ENCODE measurements at places on chromosomes 3 and 15.

DNA sequence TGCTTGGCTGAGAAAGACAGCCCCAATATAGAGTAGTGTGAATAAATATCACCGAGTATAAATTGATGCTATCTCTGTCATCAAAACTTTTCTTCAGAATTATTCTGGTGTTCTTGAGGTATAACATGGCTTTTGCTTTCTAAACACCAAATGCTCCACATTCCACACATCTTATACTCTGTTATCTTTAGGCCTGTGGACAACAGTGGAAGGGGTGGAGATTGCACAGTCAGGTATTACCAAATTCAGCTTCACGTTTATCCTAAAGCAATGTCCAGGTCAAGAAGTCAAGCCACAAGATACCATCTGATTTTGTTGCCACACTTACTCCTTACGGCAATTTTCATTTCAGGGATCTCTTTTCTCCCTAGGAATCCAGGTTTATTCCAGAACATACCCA lies 394.8 kb downstream of the SI start:
- DNase-seq: no peak

- no peak for DNase-seq
Observed at GRCh38 chr3:141227752-141228151, 3.9 kb upstream of the PXYLP1 start.

- no peak for DNase-seq
Observed at GRCh38 chr3:177197727-177198460, 612 bp upstream of the TBL1XR1 start.

GRCh38 chr3:43709022-43709421 lies 18.3 kb downstream of the ABHD5 start:
- DNase-seq: no peak

DNA sequence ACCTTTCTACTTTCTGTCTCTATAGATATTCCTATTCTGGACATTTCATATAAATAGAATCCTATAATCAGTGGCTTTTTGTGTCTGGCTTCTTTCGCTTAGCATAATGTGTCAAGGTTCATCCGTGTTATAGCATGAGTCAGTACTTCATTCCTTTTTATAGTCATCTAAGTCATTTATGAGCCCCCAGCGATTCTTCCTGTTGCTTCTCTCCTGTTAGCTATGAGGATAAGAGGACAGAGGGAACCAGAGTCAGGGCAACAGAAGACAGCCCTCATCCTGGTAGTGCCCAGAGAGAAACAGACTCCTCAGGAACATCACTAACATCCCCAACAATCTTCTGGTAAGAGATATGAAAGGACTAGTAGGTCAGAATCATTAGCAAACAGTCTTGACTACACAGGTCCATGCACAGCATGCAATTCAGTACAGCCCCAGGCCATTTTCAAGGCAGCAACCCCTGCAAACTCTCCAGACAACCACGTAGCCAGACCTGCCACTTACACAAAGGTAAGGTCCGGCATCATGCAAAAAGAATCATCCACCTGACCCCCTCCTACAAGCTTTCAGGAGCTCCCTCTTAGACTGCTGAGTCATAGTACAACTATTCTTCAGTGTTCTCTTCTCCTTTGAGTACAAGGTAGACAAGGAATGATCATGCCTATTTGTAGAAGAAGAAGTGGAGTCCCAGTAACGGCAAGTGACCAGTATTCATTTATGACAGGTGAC lies 91.5 kb downstream of the MYLK start:
- DNase-seq: no peak

DNA sequence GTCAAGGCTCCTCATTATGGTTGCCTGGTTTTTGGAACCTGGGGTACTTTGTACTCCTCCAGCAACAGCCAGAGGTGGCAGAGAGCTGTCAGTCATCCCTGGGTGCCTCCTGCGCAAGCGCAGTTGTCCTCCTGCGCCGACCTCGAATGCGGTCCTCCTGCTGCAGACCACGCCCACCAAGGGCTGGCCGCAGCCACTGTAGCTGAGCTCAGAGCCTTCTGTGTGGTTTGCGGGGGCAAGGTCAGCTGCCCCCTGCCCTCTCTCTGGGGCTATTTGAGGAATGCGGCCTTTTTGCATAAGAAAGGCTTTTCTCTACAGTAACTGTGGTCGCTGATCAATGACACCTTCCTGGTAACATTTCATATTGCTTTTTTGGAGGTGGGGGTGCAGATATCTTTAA lies 131.3 kb upstream of the SNRPN start:
- no peak for DNase-seq

- DNase-seq: no peak
Observed at GRCh38 chr3:153169793-153170383, 7.9 kb downstream of the RAP2B start.

All from activated T-helper 9 cell treated with anti-CD3 and anti-CD28 coated beads, Interleukin-2, amount 50 U/mL, for 16 hours (primary cell).